CD4-positive, alpha-beta T cell (primary cell): ENCODE measurements at places on chromosomes 3 and 15.

DNA sequence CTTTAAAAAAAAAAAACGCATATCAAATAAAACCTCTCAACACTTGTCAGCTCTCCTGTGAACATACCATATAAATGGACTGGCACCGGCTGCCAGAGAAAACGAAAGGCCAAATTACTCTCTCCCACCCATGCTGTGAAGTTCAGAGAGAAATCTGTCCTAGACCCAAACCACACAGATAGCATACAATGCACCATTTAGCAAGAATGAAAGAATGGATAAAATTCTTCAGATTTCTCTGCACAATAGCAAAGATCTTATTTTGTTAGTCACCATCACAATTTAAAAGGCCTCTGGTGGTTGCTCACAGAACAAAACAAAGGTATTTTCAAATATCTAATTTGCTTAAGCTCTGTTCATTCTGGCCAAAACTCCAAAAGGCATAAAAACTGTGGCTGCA, 93.9 kb upstream of the BHLHE40 start:
- no peak for DNase-seq

- peak; percentile 82 for DNase-seq
These were observed 12.5 kb downstream of the RAB27A start for GRCh38 chr15:55277116-55277564.

DNA sequence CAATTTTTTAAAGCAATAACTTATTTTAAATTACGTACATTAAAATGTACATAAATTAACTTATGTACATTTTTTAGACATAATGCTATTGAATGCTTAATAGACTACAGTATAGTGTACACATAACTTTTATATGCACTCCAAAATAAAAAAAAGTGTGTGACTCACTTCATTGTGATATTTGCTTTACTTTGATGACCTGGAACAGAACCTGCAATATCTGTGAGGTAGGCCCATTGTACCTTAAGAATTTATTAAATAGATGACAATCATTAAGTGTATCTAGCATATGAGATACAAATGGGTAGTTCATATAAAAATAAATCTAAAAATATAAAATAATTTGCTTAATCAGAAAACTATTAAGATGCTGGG, 276.7 kb downstream of the NFKBIZ start:
- DNase-seq: no peak

DNA sequence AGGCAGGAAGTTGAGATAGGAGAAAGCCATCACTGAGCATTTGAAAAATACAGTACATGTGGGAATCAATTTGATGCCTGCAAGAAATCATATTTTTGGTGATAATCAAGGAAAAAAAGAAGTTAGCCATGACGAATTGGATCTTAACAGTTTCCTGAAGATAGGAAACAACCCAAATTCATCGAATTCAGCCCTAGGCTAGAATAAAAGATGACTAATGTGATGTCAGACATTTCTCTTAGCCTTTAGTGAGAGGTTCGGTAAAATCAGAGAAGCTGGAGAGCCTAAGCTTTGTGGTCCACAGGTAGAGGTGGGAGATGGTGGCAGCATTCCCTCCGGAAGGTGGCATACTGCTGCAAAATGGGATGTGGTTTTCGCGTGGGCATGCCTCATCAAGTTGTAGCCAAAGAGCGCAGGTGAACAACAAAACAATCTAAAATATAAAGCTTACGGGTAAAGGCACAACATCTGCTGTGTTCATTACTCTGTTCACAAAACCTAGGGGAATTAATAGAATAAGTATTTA, 144.1 kb upstream of the ALCAM start:
- no peak for DNase-seq

DNA sequence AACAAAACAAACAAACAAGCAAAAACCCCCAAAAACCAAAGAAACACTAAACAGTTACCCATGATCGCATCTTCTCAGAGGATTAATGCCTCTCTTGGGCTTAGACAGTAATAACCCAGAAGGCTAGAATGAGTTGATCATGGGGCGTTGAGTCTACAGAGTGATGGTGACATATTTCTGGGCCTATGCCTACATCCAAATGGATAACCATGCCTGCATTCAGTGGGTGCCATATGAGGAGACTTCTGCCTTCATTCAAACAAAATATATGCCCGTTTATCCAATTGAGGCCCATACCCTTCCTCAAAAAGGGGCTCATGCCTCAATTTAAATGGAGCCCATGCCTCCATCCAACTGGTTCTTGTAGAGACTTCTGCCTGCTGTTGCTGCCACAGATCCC, 284.0 kb downstream of the EPHB1 start:
- no peak for DNase-seq

DNA sequence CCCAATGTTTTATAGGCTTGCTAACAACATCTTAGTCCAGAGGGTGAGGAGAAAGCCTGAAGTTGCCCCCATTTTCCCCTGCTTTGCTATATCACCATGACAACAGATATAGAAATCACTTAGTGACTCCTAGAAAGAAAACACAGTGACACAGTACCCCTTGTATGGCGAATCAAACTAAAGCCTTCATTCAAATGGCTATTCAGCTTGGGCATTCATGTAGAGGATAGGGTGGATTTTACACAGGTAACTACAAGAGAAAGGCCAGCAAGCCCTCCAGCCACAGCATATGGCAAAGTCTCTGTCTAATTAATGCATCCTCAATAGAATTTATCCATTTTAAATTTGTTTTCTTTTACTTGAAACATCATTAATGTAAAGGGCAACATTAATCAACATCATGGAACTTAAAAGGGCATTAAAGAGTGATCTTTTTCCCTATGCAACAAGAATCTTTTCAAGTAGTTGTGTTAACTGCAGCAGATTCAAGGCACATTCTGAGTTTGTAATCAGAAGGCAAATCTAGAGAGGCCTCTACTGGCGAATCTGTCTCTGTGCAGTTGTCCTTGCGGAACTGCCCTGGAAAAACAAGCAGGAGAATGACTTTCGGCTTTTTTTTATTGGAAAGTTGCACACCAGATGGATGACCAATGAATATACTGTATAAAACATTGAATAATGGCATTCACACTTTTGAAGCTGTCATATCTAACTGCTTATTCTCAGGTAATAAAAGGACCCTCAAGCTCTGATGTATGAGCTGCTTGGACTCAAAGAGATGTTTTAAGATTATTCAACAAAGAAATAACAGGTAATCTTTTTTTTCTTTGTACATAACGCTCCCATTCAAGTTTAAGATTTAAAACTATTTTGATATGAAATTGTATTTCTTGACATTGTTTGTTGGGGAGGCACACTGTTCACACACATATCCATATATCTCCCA, 621.7 kb upstream of the AGTR1 start:
- DNase-seq: no peak

DNA sequence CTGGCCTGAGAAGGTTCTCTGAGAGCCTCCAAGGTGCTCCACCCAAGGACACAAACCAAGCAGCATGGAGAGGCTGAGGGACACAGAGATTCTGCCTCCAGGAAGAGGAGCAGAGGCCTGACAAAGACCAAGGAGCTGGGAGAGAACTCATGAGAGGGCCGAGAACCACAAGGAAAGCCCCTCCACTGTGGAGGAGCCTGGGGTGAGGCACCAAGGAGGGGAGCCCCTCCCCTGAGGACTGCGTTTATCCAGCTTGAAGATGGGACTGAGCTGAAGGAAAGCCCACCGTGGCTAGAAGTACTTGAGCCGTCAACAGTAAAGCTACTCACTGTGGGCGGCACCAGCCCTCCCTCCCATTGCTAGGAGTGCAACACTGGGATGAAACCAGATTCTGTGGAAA, 63.1 kb upstream of the MEF2A start:
- DNase-seq: no peak

- no peak for DNase-seq
These were observed 23.3 kb downstream of the ZNF710 start for GRCh38 chr15:90024406-90024805.

DNA sequence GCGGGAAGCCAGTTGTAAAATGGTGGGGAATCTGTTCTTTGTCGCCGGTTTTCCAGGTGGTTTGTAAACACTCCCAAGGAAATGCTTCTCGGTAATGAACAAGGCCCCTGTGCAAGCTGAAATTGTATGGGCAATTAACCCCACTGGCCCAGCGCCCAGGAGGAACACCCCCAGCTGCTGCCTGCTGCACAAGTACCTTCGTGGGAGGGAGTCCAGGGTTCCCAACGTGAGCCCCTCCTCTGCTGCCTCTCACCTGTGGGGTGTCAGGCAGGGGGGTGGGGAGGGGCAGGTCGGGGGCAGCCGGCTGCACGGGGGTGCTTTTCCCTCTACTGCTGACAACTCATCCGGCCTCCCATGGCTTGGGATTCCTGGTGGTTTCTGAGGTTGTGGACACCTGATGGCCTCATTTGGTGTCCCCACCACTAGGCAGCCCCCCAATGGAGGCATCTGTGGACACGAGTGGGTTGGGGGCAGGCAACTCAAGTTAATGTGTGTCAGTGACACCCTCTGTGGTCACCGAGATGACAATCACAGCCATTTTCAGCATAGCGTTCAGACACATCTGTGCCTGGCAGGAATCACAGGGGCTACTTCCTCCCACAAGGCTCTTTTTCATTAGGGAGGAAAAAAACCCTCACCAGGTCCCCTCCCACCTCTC, 35.6 kb upstream of the PRR23E start:
- no peak for DNase-seq

DNA sequence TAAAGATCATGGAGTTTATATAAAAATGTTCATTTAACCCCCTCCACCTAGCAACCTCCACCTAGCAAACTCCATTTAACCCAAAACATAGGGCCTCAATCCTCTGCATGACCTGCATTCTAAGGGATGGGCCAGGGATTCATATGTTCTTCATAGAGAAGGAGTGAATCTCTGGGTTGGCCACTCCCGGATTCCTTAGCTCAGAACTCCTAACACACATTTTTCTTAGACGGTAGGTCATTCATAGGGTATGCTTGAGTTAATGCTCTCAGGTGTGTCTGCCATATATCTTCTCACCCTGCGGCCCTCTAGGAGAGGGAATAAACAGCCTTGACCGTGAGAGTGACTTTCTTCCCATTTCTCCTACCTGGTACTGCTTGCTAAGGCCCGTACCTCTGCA, 102.0 kb upstream of the IGSF10 start:
- DNase-seq: no peak

DNA sequence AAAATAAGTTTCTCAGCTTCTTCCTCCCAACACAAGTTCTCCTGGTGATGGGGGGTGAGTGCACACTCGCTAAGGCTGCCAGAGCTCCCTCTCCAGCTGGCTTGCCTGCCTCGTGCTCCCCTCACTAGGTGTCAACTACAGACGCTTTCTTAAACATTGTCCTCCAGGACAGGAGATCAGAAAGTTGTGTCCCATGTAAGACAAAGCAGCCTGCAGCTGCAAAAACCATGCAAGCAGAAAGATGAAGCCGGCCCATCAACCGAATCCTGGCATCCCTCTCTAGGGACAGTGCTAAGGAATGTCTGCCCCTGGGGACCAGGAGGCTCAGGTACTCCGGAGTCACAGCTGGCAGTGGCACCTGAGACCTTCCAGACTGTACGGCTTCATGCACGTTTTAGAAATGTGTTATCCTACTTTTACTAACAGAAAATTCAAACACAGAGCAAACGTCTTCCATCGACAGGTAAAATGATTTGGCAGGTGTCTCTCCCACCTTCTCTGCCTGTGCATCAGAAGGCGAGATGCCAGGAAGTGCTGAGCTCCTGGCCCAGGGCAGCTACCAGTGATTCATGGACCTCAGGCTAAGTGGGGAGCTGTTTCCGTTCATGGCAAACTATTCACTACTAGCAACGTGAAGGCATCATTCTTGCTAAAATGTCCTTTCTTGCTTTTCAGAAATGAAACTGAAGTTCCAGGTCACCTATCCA, 246.1 kb downstream of the ADAMTS17 start:
- DNase-seq: no peak
